ENCODE measurements at places on chromosomes 2 and 18.

DNA sequence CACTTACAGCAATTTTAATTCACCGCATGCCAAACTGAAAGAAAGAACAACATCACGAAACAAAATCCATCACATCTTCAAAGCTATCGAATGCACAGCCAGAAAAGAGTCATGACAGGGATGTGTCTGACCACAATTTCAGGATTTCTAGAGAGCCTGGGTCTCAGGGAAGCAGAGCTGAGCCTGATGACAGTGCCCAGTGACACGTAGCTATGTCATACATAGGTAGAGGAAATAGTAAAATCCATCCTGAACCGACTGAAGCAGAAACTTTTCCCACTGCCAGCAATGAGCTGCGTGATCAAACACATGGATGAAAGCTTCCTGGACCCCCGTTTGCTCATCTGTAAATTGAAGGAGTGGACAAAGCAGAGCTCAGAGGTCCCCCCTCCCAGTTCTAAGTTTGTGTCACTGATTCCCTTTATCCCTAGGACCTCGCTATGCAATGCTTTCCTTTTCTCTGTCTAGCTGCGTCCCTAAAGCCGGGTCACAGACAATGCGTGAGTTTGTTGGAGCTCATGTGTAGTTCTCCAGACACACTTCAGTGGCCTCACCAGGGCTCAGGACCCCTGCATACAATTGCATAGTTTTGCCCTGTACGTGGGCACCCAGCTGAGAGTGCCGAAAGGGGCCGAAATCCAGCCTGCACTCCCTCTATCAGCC is 37.6 kb downstream of the CCBE1 start:
- DNase-seq: no peak

- no peak for DNase-seq
Observed at GRCh38 chr18:13267431-13267873, 48.9 kb downstream of the LDLRAD4 start.

- DNase-seq: no peak
Observed at GRCh38 chr18:468955-469790, 31.3 kb downstream of the COLEC12 start.

GRCh38 chr18:79567481-79568147 is 112.0 kb upstream of the CTDP1 start:
- DNase-seq: no peak

- no peak for DNase-seq
Observed at GRCh38 chr18:25465152-25465732, 113.3 kb upstream of the ZNF521 start.

DNA sequence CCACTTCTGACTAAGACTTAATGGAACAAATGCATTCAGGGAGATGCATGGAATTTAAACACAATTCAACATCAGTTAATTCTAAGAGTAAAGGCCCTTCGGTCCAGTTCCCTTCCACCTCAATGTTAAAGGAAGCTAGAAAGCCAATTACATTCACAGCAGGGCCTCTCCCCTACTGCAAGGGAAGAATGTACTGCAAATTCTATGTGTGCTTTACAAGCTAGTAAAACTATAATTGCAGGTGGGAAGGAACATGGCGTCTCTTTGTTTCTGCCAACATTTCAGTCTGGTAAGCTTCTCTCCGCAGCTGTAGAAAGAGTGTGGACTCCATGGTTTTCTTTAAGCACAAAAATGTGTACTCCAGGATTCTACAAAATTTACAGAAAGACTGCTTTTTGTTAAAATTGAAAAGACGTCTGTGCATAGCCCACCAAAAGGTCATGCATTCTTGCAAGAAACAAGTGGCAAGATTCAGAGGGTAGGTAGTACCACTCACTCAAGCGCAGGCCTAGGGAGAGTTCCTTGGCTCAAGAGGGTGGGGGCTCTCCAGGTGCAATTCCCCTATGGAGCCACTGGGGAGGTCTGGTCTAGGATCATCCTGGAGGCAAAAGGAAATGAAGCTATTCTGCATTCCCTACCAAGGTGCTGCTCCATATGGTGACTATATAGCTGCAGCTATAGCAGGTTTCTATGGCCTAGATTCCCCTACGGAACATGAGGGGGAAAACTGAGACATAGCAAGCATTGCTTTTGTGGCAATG is 127.0 kb upstream of the FZD5 start:
- DNase-seq: no peak

DNA sequence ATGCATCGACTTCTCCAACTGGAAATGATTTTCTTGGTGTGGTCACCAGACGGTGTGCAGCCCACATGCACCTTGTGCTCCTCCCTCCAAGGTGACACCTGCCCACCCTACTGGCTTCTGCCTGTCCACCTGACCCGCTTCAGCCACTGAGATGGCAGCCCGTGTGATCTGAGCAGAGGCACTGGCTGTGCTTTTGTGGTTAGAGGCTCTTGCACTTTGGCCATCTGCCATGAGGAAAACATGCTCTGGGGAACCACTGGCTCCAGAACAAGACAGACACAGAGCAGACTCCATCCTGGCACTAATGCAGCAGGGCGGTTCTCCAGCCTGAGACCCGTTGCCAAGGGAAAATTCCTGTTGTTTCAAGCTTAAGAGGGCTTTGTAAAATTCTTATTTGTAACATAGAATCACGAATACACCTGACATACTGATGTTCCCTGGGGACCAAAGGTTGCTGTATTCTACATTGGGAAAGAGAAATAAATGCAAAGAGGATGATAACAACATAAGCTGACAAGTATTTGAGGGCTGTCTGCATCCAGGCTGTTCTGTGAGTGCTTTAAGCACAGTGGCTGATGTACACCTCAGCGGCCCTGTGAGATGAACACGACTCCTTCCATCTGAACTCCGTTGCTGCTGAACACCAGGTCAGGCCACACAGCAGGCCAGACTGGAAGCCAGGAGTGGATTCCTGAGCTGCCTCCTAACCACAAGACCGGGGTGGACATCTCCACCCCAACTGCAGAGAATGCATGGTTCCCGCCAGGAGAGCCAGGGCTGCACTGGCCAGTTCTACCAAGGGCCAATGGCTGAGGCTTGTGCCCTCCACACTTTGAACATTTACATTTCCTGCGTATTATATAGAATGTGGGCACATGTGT is 820.4 kb downstream of the GALR1 start:
- no peak for DNase-seq

DNA sequence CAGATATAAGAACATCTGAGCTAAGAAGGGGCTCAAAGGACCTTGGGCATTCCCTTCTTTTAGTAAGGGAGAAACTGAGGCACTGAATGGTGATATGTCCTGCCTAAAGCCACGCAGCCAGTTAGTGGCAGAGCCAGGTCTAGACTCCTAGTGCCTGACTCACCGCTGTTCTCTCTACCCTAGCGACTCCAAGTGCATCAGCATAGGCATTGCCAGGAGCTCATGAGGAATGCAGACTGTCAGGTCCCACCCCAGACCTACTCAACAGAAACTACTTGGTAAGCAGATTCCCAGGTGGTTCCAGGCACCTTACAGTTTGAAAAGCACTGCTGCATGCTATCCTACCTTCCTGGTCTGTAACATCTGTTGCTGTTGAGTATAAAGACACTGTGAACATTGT is 158.9 kb downstream of the MSH2 start:
- no peak for DNase-seq

DNA sequence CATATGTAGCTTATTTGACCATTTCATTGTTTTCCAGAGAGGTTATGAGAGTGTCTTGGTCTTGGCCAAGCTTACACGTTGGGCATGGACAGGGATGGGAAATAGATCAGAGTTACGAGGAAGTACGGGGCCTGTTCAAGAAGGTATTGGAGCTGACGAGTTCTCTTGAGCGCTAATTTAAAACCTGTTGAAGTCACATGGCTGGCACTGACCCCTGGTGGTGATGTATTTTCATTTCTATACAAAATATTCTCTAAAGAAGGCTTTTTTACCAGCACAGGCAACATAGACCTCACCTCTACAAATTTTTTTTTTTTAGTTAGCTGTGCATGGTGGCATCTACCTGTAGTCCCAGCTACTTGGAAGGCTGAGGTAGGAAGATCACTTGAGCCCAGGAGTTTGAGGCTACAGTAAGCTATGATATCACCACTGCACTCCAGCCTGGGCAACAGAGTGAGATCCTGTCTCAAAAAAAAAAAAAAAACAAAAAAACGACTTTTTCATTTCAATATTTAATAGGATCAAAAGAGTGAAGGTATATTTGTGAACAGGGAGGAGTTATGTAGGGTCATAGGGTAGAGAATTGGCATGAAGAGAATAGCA is 19.6 kb downstream of the UGP2 start:
- peak; percentile 28 for DNase-seq

DNA sequence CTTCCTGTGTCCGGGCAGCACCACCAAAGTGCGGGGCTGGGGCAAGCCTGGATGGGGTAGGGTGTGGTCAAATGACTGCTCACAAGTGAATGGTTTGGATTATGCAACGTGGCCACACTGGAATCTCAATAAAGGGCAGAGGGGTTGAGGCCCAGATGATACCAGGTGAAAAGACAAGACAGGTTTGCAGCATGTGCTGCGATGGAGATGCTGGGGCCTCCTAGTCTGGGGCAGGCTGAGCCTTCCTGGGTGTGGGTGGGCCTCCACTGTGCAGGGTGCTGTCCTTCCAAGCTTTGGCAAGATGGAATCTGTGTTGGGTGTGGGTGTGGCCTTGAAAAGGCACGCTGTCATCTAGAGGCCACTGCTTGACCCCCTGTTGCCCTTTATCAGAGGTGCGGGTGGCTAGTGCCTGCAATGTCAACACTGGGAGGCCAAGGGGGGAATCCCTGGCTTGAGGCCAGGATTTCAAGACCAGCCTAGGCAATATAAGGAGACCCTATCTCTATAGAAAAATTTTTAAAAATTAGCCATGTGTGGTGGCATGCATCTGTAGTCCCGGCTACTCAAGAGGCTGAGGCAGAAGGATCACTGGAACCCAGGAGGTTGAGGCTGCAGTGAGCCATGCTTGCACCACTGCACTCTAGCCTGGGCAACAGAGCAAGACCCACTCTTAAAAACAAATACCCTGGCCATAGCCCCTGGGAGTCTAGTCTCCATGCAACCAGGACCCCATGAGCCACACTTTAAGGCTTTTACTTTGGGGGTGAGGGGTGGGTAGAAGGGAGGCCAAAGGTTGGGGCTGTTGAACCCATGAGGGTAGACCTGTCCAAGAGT is 13.8 kb downstream of the RRM2 start:
- no peak for DNase-seq

DNA sequence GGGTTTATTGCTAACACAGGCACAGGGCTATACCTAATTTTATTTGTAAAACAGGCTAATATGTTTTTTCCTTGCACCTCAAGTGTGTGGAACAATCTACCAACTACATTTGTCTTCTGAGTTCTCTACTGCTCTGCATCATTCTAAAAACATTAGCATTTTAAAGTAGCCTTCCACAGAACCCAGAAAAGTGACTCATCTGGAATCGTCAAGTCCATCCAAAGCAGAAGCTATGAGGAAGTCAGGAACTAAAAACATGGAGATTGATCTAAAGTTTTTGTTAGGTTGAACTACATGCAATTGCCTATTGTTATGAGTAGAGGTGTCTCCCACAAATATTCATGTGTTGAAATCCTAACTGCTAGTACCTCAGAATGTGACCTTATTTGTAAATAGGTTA is 70.9 kb downstream of the SUCLG1 start:
- no peak for DNase-seq

DNA sequence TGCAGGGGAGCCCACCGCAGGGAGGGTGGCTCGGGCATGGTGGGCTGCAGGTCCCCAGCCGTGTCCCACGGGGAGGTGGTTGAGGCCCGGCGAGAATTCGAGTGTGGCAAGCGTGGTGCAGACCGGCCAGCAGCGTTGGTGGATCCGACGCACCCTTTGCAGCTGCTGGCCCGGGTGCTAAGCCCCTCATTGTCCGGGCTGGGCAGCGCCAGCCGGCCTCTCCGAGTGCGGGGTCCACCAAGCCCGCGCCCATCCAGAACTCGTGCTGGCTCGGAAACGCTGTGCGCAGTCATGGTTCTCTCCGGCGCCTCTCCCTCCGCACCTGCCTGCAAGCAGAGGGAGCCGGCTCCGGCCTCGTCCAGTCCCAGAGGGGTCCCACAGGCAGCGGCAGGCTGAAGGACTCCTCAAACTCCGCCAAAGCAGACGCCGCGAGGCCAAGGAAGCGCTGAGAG is 177.0 kb upstream of the SLC35G4 start:
- no peak for DNase-seq

- DNase-seq: no peak
Observed at GRCh38 chr2:191983591-191983990, 136.7 kb upstream of the CAVIN2 start.

- no peak for DNase-seq
Observed at GRCh38 chr2:227461811-227462461, 10.0 kb upstream of the AGFG1 start.

- DNase-seq: no peak
Observed at GRCh38 chr18:46563317-46563716, 93.7 kb downstream of the LOXHD1 start.

DNA sequence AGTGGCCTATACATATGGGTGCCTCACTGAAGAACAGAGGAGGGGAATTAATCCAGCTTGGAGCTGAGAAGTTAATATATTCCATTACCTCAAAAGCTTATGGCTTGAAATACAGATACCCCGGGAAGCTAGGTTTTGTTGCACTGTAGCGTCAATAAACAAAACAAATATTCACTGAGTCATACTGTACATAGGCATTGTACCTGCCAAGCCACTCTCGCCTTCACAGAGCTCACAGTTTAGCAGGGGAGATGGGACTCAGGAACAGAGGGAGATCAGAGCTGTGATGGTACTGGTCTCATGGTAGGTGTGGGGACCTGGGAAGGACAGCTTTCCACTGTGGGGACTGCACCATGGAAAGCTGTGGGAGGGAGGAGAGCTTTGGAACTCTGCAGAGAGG is 111.2 kb upstream of the ST6GAL2 start:
- no peak for DNase-seq

DNA sequence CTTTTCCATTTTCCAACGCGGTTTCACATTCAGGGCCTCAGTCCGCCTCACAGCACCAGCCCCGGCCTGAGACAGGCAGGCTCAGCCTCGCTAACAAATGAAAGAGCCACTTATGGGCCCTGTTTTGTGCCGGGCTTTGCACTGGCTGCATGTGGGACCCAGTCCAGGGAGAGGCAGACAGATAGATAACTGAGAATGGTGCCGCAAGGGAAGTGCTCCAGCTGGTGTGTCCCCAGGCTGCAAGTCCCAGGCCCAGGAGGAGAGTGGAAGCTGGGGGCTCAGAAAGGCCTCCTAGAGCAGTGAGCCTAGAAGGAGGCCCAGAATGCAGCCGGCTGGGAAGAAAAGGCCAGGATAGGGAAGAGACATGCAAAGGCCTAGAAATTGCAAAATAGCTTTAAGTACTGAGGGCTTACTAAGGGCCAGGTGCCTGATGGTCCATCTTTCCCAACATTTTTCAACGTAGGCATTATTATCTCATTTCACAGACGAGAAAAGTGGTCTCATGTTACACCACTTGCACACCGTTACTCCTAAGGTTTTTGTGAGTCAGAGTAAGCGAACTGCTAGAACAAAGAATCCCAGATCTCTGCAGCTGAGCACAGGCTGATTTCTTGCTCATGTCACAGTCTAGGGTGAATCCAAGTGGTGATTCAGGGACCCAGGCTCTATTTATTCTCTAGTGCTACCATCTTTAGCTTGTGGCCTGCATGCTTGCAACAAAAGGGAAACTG is 26.0 kb downstream of the ADRA2B start:
- DNase-seq: no peak
